HS-27A (cell line): ENCODE measurements at places on chromosomes 4 and X.

GRCh38 chr4:113435893-113436292 is 325.6 kb downstream of the CAMK2D start:
- peak; percentile 79 for DNase-seq

DNA sequence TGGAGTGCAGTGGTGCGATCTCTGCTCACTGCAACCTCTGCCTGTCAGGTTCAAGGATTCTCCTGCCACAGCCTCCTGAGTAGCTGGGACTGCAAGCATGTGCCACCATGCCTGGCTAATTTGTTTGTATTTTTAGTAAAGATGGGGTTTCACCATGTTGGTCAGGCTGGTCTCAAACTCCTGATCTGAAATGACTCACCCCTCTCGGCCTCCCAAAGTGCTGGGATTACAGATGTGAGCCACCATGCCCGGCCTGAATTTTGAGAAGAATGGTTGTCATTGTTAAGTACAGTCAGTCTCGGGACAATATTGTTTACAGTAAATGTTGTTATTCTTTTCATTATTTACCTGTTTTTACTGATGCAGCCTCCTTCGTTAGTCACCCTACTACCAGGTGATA is 1226.2 kb upstream of the TENM3 start:
- no peak for DNase-seq

DNA sequence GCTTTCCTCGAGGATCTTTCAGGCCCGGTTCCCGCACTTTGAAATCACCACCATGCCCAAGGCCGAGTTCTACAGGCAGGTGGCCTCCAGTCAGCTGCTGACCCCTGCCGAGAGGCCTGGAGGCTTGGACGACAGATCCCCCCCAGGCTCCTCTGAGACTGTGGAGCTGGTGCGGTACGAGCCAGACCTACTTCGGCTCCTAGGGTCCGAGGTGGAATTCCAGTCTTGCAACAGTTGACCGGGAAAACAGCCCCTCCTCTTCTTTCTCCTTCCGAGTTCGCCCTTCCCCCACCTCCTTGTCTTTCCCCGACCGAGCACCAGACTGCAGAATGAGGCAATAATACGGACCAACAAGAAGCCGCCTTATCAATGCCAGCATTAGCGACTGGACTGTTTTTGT is 54.4 kb downstream of the ELF4 start:
- DNase-seq, result no peak

- DNase-seq, result no peak
Observed at GRCh38 chr4:101337688-101338087, 9.6 kb downstream of the PPP3CA start.

GRCh38 chr4:21490682-21491081 is 457.9 kb downstream of the KCNIP4 start:
- no peak for DNase-seq

GRCh38 chr4:25753239-25753638 is 97.6 kb downstream of the SLC34A2 start:
- DNase-seq, result no peak

GRCh38 chr4:27638163-27638915 is 777.7 kb downstream of the STIM2 start:
- DNase-seq, result no peak

DNA sequence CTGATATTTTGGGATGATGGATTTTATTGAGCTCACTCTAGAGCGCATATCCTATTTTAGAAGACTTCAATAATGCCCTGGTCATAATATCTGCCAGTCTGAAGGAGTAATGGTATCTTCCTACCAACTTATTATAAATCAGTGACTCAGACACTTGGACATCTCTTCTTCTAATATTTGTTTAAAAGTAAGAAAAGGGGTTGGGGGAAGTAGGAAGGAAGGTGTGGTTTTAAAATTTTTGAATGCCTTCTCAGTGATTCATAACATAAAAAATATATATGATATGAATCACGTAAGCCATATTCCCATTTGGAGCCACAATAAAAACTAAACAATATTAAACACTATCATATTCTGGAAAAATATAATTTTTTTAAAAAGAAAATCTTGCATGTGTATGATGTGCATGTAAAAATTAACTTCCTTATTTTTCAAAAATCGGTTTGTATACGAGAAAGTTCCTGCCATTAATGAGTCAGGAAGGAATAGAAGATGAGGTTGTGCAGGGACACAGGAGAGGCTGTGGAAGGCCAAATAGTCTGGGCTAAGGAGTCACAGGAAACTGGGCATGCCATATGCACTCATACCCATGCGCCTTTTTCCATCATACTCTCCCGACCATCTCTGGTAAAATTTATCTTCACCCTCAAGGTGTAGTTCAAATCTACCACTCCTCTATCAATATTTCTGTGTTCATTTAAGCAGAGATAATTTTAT is 286.5 kb downstream of the EPHA5 start:
- peak; percentile 77 for DNase-seq

GRCh38 chrX:38313190-38313589 is 14.1 kb downstream of the RPGR start:
- DNase-seq, result no peak

GRCh38 chrX:108070891-108071290 is 20.5 kb downstream of the PSMD10 start:
- DNase-seq, result no peak

GRCh38 chr4:89242864-89243732 is 64.5 kb downstream of the GPRIN3 start:
- DNase-seq, result no peak

DNA sequence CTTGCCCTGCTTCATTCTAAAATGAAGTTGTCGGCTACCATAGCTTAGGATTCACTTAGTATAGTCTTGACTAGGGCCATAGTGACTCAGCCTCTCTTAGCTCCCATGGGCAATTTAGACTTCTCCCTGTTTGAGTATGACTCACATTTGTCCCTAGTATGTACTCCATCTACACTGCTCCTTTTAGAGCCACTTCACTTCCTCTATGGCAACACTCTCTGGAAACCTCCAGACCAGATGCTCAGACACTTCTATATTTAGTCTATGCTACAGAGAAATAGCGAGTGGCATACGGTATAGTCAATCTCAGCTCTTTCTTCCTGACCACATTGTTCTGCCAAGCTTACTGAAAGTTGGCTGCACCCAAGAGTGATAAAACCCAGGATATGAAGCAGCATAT is 11.2 kb downstream of the MEPE start:
- DNase-seq, result peak; percentile 66

GRCh38 chr4:56803471-56803870 is 18.0 kb downstream of the SPINK2 start:
- no peak for DNase-seq

DNA sequence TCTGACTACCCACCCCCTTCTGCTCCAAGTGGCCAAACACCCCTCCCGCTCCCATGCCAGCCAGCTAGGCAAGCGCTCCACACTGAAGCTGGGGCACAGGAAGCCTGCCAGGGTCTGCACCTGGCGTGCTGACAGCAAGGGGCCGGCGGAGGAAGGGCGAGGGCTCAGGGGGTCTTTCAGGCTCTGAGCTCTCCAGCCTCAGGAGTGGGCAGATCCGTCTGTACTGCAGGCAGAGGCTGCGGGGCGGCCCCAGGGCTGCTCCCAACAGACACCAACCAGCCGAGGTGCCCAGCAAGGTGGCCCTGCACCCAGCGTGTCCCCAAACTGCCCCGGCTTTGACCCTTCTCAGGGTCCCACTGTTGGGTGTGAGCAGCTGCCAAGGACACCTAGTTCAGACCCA is 14.8 kb downstream of the FAM53A start:
- no peak for DNase-seq

DNA sequence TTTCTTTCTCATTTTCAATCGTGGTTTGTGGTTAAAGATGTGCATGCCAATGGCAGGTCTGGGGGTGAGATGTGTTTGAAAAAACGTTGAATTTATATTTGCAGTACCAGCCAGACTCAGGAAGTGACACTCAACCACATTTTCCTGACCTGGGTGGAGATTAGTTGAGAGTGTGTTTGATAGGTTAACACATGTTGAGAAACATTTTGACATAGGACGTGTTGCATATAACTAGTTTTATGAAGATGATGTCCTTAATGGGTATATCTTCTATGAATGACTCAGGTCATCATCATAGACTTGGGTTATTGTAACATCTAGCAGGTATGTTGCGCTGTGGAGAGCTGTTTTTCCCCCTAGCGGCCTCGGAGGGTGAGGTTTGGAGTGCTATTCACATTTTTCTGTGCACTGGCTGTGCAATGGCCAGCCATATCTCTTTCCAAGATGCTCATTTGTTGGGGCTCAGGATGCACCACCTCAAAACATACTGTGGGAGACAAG is 21.7 kb upstream of the CD38 start:
- DNase-seq, result peak; percentile 50

DNA sequence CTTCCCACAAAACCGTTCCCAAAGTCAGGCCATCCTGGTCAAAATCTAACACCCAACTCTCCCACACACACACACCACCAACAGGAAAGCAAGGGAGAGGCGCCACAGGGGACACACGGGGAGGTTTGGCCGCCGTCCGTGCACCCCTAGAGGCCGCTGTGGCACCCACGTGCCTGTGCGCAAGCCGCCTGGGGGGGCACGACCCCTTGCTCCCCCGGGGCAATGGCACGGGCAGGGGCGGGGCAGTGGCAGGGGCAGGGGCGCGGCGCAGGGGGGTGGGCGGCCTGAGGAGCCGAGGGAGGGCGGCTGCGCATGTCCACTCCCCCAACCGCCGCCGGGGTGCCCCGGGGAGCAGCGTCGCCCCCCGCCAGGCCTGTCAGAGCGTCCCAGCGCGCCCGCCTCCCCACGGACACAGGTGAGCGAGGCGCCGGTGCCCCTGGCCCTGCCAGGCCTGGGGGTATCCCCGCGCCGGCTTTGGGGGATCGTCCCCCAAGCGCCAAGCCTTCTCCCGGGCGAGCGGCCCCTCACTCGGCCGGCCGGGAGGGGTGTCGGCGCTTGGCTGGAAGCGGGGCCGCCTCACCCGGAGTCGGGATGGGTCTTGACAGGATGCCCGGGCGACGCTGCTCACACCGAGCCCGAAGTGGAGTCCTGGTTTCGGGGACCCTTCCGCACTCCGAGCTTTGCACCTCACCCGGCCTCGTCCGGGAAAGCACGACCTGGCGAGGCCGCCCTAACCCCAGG is at the start of gene ERAS:
Gene ERAS, plus strand, starts transcription at position 379 of the 741 bp plus-strand sequence. CDS start 2,611 bp downstream, outside the sequence.
- no peak for DNase-seq

DNA sequence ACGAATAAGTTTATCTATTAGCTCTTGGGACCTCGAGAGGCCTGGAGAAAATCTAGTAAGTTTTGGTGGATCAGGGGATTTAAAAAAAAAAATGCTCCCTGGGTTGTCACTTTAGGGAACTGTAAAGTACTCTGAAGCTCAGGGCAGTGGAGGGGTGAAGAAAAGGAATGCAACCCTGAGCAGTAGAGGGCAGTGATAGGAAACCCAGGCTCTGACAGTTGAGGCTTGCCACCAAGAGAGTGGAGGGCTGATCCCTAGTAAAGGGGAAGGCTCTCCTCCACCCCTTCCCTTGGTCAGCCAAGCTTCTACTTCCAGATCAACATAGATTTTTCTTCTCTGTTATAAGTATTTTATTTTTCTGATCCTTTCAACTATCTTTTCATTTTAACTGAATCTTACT is 73.1 kb downstream of the FBXO8 start:
- no peak for DNase-seq

DNA sequence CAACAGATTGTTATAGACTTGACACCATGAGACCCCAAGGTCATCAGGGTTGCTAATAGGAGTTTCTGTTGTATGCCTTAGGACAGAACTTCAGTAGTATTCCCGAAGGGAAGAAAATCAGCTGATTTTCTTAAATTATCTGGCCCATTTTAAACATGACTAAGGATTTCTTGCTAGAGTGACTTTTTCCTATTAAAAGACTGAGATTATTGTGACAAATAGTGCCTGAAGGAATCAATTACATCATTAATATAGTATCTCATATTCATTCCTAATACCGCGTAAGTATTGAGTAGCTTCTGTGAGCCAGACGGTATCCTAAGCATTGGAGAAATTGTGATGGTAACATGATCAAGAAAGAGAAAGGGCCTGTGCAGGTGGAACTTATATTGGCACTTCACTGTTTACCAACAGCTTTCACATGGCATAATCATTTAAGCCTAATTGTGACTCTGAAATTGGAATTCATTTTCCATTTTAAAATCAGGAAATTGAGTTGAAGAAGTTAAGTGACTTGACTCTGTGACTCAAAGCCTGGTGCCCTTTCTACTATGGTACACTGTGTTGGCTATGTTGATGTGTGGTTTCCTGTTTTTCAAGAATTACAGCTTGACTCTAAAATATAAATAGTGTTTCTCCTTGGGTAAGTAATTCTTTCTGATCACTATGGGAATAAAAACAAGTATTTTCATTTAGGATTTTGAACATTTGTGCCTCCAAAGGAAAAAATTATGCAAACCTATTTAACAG is 4.1 kb downstream of the AFF1 start:
- DNase-seq, result no peak

- peak; percentile 30 for DNase-seq
Observed at GRCh38 chrX:40262157-40263013, 164.6 kb upstream of the BCOR start.

- no peak for DNase-seq
Observed at GRCh38 chr4:139647184-139647583, 18.4 kb upstream of the MGST2 start.

DNA sequence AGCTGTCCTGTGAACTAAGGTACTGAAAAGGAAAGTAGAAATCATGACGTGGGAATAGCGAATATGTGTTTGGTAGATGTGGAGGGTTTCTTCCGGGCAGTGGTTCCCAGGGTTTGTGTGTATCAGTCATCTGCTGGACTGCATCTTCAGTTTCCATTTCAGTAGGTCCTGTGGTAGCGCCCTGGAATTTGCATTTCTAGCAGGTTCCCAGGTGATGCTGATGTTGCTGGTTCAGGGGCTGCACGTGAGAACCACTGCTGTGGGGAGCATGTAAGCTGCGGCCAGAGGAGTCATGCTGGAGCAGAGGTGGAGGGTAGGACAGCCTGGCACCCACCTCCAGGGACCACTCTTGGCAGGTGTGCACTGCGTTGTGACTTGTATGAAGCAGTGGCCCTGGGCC is 47.1 kb downstream of the ARHGAP10 start:
- DNase-seq, result no peak

- no peak for DNase-seq
Observed at GRCh38 chr4:108371282-108371681, 202.6 kb upstream of the LEF1 start.
